Stimulated activated CD4-positive, alpha-beta T cell treated with anti-CD3 and anti-CD28 coated beads, Interleukin-4, amount 100 ng/mL, for 24 hours (primary cell): ENCODE measurements at places on chromosomes 12 and 14.

- DNase-seq: no peak
Measured at GRCh38 chr14:74945261-74945851, 10.0 kb downstream of the PGF start.

DNA sequence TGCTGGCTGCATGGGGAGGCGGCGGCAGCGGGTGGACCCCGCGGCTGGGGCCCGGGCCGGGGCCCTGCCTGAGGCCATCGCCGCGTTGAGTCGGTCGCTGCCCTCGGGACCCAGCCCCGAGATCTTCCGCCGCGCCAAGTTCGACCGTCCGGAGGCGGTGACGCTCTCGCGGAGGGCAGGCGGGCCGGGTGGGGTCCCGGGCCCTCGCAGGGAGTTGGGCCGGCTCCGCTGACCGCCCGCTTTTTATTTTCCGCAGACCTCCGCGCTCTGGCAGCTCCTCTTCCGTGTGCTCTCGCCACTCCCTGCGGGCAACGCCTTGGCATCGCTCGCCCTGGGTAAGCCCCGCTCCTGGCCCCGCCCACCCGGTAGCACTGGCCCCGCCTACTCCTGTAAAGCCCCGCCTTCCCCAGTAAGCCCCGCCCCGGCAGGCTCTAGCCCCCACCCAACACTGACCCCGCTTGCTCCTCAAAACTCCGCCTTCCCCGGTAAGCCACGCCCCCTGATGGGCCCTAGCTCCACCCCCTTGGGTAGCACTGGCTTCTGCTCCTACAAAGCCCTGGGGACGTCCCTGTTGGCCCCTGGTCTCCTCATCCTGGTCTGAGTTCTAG, 424 bp downstream of the TEDC1 start:
- peak; percentile 87 for DNase-seq

- DNase-seq: no peak
Measured at GRCh38 chr14:96086574-96087077, 47.5 kb downstream of the C14orf132 start.

DNA sequence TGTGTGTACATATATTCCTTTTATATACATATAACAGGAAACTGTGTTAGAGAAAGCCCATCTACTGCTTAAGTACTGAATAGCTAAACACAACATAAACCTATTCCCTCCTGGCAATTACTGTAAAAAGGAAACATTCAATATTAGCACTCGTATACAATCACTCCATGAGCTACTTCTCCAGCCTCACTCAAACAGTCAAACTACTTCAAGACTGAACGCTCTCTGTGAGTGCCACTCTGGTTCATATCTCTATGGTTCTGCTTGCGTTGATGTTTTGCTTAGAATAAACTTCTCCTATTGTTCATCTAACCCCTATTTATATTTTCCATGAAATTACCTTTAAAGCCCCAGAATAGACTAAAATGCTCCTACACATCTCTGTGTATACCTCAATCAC, 243.7 kb downstream of the MED13L start:
- DNase-seq: no peak

GRCh38 chr12:83018088-83018487, 331.4 kb downstream of the TMTC2 start:
- no peak for DNase-seq

GRCh38 chr14:32507029-32507984, 178.2 kb downstream of the AKAP6 start:
- no peak for DNase-seq

GRCh38 chr12:128068211-128068610, 198.8 kb upstream of the TMEM132C start:
- no peak for DNase-seq

DNA sequence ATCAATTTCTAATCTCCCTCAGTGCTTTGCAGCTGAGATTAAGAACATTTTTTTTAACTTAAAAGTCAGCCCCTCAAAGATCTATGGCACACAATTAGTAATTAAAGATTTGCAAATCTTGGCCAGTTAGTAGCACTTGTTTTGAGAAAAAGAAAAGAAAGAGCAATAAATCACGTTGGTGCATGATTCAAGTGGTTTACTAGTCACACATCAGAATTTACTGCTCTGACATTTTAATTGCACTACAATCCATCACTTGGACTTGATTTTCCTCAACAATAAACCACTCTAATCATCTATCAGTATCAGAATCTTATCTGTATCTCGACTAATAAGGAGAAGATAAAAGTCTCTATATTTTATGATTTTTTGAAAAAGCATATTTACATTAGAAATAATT, 154.3 kb downstream of the HELB start:
- DNase-seq: no peak

DNA sequence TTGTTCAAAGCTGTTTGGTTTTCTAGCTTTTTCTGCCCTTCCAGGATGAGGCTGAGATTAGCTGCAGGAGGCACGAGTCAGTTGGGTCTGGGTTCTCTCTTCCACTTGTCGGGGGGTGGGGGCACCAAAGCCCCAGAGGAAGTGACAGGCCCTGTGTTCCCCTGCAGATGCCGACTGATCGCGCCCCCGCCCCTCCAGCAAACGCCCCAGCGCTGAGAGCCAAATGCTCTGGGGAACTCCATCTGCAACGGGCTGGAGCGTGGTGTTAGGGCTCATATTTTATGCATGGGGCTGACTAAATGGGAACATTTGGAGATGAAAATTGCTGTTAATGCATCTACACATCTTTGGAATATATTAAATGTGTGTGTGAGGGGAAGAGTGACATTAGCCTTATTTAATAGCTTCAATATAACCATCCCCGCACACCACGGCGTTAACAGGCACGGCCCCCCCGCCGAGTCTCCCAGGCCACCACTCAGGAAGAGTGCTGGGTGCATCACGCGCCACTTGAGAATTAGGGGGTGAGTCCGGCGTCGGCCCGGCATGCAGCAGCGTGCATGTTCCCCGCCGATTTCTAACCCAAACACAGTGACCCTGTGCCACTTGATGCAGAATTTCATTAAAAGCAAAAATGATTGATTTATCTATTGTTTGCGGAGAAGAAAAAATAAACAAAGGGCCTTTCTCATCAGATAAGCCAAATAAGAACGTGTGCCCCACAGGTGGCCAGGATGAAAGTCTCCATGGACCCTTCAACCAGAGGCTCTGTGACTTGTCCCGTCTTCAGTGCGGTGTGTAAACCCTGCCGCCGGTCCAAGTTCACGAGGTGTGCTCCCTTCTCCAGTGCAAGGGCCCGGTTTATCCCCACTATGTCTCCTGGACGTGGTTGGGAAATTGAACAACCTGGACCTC, 165.0 kb upstream of the RTL1 start:
- DNase-seq: no peak
